ENCODE measurements at places on chromosomes 5 and 9.

DNA sequence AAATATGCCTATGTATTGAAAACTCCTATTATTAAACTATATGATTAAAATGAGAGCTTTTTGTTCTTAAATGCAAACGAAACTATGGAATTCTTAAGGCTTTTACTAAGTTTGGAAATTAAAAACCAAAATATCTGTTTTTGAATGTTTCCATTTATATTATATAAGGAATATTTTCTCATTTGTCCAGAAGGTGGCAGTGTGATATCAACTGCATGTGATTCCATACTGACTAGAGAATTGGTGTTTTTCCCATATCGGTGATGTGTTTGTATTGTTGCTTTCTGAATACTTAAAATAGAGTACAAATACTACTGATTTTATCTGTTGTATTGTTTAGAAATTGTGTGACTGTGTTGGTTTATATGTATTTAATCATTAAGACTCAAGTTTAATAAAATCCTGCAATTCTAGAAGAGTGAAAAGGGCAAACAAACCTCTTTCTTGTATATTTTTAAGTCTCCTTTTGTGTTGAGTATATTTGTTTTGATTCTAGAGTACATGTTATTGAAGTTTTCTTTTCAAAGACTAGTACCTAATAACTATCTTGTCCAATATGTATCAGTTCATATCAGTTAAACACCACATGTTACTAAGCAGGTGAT lies 320.8 kb downstream of the CCDC171 start:
- no peak for DNase-seq

GRCh38 chr5:6861036-6861435 lies 147.8 kb downstream of the TENT4A start:
- no peak for DNase-seq

DNA sequence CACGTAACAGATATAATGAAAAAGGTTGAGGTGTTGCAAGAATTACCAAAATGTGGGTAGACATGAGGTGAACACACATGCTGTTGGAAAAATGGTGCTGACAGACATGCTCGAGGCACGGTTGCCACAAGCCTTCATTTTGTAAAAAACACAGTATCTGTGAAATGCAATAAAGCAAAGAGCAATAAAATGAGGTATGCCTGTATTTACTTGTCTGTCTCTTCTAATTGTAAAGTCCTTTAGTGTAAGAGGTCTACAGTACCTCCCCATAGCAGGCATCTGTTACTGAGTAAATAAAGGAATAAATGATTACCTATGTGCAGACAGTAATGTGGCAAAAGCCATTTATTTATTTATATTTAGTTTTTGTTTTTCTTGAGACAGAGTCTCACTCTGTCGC lies 3.0 kb upstream of the CAST start:
- no peak for DNase-seq

GRCh38 chr9:99309141-99309939 lies 87.3 kb downstream of the SEC61B start:
- no peak for DNase-seq

DNA sequence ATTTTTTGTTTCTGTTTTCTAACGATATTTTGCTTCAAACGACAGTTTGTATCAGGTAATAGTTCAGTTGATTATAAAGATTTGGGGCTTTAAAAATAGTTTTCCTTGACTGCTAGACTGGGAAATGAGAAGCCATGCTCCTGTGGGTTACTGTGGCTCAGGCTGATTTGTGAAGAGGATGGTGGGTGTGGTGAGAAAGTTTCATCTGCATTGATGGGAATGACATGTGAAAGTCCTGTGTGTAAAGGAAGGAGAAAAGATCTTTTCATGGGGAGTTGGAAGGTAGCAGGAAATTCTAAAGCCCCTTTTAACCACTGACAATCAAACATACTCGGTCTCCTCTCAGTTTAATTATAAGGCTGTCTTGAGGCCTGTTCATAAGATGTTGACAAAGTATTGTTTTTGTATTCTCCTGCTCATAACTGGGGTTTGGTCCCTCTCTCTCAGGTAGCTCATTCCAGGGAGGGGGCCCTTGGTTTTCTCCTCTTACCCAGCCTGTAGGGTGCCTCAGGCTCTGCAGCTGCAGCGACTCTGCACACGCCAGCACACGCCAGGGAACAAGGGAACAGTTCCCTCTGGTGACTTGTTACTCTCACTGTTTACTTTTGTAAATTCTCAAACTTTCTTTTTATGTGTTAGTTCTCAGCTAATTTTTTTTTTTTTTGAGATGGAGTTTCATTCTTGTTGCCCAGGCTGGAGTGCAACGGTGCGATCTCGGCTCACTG lies 91.6 kb downstream of the CARTPT start:
- no peak for DNase-seq

GRCh38 chr5:10699281-10699874 lies 61.7 kb downstream of the DAP start:
- no peak for DNase-seq

- no peak for DNase-seq
Measured at GRCh38 chr5:53893626-53894025, 333.2 kb downstream of the NDUFS4 start.

DNA sequence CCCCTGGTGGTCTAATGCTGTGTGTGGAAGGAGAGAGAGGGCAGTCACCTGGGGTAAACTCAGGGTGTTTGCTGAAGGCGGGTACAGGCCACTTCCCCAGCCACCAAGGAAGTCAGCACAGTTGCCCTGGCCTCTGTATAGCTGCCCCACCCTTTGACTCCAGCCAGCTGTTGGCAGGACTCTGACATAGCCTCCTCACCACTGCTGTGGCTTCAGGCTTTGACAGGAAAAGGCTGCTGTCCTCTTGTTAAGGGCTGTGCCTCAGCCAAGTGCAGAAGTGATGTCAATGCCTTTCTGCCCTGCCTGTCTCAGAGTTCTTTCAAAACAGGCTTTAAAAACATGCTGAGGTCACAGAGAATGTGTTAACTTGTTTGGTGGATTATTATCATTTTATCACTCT lies 487.2 kb upstream of the KLF4 start:
- DNase-seq = no peak

DNA sequence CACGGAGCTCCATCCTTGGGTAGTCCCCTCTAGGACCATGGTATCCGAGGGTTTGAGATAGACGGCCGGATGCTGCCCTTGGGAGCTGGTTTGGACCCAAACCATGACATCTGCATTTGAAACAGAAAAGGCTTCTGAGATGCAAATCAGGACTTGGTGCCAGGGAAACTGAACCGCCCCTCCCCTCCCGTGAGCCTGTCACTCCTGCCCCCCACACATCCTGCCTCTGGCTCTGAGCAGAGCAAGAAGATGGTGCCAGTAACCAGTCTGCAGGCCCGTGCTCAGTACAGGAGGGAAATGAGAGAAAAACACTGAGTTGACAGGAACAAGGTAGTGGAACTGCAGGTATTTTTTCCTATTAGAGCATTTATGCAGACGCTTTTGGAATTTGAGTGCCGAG lies 18.6 kb downstream of the ARPC5L start:
- DNase-seq = no peak

DNA sequence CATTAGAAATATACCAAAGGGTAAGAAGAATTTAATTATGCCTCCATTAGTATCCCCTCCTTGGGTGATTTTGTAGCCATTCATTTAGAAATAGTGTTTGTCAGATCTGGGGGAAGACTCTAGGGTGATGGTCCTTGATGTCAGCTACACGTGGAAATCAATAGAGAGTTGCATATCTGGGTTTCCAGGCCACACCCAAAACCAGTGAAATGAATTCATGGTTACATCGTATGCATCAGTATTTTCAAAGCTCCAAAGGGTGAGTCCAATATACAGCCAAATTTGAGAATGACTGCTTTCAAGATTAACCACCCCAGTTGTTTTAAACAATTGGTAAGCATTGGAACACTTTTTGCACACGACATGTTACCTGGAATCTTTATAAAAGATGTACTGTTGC lies 173.4 kb upstream of the SGCD start:
- DNase-seq = no peak

GRCh38 chr5:36861871-36862270 lies 14.7 kb upstream of the NIPBL start:
- no peak for DNase-seq

GRCh38 chr9:79408617-79409016 lies 163.1 kb upstream of the TLE4 start:
- DNase-seq = no peak

DNA sequence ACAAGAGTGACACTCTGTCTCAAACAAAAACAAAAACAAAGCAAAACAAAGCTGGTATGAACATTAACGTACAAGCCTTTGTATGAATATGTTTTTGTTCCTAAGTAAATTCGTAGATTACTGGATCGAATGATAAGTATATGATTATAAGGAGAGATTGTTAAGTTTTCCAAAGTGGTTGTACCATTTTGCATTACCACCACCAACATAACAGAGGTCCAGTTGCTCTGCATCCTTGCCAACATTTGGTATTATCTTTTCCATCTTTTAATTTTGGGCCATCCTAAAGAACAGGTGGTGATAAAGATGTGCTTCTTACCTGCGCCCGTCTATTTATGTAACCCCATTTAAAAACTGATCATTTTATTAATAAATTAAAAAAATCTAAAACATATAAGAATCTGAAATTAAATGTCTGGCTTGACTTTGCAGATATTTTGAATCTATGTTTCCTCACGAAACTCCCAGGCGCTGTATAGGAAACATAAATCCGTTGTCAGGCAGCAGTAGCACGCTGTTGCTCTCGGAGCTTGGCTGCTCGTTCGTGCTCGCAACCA lies 593 bp upstream of the NAA35 start:
- no peak for DNase-seq

DNA sequence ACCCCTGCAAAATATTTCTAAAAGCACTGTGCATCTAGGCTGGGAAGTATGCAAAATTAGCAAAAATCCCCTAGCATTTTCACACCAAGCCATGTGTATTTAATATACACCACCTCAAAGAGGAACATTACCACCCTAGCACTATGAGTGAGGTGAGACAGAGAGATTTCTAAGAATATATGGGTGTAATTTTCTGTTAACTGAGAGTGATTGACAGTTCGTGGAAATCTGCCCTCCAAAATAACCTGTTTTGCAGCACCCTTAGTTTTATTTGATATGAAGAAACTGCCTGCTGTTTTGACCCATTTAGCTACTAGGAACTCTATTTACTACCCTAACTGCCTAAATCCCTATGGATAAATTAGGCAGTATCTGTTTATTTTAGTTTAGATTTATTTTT lies 64.2 kb upstream of the CDKN2B start:
- DNase-seq = no peak

- DNase-seq = no peak
Measured at GRCh38 chr5:5266297-5266696, 126.2 kb downstream of the ADAMTS16 start.

DNA sequence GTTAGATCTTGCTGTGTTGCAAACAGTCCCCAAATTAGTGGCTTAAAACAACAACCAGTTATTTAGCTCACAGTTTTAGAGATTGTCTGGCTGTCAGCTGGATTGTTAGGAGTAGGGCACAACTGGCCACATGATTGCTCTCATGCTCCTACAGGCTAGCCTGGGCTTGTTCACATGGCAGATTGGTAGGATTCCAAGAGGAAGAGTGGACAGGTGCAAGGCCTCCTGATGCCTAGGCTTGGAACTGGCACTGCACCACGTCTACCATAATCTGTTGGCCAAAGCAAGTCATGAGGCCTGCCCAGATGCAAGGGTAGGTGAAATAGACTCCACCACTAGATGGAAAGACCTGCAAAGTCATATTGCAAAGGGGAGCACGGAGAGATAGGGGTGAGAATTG lies 76.4 kb downstream of the ACER2 start:
- DNase-seq = no peak

- DNase-seq = no peak
Measured at GRCh38 chr9:113620377-113621161, 157.0 kb downstream of the RGS3 start.

GRCh38 chr5:128243958-128244582 lies 160.5 kb downstream of the SLC12A2 start:
- no peak for DNase-seq

- DNase-seq = no peak
Measured at GRCh38 chr9:136992819-136993369, 672 bp downstream of the PAXX start.

DNA sequence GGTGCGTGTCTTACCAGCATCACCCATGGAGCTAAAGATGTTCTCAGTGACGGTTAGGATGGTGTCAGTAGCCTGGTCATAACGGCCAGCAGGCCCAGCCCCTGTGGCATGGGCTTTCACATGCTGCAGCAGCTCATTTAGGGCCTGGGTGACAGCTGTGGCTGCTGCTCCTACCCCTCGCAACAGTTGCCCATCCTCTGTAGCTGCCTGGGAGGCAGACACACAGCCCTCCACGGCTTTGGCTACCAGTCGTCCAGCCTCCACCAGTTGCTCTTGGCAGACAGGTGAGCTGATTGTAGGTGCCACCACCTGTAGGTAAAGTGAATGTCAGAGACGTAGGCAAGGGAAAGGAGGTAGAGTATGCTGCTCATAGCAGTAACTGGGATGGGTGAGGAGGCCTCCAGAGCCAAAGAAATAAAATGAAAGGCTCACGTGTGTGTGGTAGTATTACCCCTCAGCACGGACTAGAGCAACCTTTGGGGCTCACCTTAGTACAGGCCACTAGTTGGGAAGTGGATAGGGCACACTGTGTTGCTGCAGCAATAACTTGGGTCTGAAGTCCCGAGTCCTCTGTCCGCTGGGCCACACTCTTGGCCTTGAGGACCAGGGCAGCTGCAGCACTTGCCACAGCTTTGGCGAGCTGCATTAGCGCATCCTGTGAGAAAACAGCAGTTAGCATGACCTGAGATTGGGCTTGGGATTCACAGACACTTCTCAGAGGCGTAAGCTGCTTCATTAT lies 14.7 kb downstream of the TLN1 start:
- DNase-seq = no peak

GRCh38 chr5:101561018-101561417 lies 657.9 kb upstream of the ST8SIA4 start:
- no peak for DNase-seq

GRCh38 chr9:5510360-5510931 lies at the start of gene PDCD1LG2:
TSS of gene PDCD1LG2 (plus strand) at chr9:5510531. CDS start at chr9:5522547, 12,016 bp downstream.
- DNase-seq = no peak

DNA sequence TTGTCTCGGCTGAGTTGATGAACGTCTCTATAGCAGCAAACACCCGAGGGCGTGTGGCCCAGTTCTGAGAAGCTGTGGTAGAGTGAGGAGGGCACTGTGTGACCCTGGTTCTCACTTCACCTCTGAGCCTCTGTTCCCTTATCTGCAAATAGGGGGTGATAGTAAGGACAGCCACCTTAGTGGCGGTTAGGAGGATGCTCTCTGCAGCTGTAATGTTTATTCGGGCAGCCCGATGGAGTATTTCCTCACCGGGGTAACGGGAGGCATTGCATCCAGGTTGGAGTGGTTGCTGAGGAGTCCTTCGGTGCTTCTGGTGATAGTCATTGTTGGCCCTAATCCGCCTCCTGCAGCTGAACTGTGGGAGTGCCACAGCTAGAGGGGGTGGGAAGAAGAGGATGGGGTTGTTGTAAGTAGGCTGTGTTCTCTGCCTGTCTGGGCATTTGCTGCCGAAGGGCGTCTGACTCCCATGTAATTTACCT lies 13.9 kb downstream of the PRRC2B start:
- DNase-seq = no peak

DNA sequence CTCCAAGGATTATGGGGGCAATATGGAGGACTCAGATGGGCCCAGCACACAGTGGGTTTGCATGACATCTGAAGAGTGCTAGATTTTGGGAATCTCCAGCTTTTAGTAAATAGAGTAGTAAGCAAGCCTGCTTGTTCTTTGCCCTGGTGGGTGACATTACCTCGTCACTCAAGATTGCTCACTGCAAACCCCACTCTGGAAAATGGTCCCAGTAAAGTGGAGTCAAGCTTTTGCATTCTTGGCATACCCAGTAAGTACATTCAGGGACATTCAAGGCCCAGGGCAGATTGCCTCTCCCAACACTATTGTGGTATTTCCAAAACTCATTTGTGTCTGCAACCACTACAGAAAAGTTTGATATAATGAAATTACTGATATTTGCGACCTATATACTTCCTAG lies 118.5 kb downstream of the INVS start:
- DNase-seq = no peak

- DNase-seq = no peak
Measured at GRCh38 chr5:10451137-10451824, 9.6 kb downstream of the ROPN1L start.
